BE2C (cell line): ENCODE measurements at places on chromosomes 7 and 10.

DNA sequence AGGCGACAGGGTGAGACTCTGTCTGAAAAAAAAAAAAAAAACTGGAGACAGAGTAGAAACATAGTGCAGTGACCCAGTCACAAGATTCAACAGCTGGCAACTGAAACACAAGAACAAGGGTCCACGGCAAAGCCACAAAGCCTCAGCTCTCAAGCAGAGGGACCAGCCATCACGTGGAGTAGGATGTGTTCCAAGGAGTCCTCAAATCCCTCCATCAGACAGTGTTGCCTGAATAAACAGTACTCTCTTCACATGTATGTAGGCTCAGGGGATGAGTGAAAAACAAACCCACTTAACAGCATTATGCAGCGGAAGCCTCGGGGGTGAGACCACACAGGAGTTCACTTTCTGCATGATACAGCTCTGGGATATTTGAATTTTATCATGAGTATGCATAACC is 62.0 kb downstream of the SLIT1 start:
- DNase-seq: no peak

- DNase-seq: no peak
Measured at GRCh38 chr10:120963594-120964220, 112.5 kb downstream of the WDR11 start.

DNA sequence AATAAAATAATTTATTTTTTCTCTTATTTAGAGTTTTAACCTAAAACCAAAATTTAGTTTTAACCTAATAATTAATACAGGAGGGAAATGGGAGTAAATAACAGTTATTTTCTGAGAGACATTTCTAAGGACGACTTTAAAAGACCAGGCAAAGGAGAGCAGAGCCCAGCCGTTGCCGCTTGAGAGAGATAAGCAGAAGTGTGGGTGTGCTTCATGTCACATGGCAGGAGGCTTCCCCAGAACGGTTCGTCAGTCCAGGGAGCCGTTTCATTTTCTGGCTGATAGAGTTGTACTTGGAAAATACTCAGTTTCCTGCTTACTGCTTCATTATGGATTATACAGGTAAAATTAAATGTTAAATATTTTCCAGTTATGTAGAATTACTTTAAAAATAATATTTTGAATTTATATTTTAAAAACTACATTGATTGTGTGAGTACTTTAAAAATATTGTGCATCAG is 61.4 kb downstream of the ST7 start:
- peak; percentile 73 for DNase-seq

- DNase-seq: no peak
Measured at GRCh38 chr7:28835800-28836199, 122.3 kb downstream of the TRIL start.

GRCh38 chr10:84826704-84827103 is 498.3 kb downstream of the CCSER2 start:
- no peak for DNase-seq

DNA sequence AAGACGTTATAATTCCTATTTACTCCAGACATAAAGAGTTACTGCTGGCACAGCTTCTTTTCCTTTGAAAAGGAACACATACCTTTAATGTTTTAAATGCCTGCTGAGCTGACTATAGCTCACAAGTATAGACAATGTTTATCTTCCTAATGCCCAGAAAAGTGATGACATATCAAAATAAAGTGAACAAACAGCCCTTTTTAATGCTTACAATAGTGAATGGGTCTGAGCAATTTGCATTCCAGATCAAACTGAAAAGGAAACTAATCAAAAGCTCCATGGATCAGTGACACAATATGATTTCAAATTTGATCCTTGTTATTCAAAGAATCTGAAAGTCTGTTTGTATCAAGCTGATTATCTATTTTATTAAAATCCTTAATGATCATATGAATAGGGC is 233.6 kb upstream of the SEMA3E start:
- no peak for DNase-seq
